ENCODE measurements at places on chromosomes 3 and 15. TPM values are rescaled to one million over a fixed set of nuclear protein-coding genes. Genes with fewer than 3 reads are reported as not detected.

DNA sequence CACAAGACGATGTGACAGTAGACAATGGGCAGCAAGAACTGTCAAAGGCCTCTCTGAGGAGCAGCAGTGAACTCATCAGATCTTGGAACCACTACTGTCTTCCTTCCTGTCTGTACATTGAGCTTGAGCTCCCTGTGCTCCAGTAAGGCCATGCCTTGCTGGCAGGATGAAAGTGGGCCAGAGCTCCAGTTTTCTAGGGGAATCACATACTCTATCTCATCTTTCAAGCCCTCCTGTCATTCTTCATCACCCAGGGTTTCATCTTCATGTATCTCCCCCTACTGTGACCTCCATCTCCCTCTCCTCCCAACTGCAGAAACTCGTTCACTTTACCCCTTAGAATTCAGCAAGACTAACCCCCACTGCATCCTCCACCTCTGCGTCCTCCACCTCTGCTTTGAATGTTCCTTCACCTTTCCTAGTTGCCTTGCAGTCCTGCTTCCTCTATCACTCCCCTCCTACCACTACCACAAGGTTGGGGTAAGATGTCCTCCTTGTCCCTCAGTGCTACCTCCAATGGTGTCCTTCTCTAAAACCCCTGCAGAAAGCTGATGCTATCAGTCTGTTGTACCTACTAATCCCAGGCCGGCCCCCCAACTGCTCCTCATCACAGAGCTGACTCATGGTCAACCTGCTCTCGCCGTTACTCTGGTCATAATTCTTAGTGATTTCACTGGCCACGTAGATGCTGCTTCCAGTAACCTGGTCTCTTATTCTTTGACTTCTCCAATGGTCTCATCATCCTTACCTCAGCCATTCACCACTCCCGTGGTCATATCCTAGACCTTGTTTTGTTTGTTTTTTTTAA is 22.3 kb downstream of the NKIRAS1 start:
- H3K27ac ChIP-seq = no peak overlapping the region
- no peak for DNase-seq
- H3K4me1 ChIP-seq = no peaks in the 10 kb centered on the region

DNA sequence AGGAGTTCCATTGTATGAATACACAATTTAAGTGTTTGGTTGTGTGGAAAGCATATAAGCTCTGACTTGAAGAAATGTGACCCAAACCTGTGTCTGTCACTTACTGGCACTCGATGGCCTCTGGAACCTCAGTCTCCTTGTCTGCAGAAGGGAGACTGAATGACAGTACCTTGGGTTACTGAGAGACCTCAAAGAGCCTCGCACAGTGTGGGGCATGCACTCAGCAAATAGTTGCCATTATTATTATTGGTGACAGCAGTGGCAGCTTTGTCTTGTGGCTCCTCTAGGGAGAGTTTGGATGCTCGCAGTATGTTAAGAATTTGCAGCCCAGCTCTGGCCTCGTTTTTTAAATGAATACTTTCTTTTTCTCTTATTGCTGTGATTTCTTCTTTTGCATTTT is 43.4 kb downstream of the EEFSEC start:
- H3K36me3 ChIP-seq = no peaks in the 10 kb centered on the region
- H3K27me3 ChIP-seq = no peaks in the 10 kb centered on the region
- H3K4me3 ChIP-seq = no peak overlapping the region

The SLC22A14 gene
- not detected for total RNA-seq

DNA sequence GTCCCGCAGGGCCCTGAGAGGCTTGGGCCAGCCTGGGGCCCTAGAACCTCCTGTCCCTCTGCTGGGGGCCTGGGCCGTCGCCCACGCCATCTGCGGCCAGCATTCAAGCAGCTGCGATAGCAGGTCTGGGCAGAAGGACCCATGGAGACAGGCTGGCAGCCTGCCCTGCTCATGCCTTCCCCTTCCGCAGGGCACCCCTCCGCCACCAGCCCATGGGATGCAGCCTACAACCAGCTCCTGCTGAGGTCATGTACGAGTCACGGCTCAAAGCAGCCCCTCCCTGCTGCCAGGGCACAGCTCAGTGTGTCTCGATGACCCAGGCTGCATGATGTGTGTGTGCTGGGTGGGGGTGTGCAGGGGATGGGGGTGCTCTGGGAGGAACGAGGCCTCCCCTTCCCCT is 27.8 kb downstream of the DUSP7 start:
- H3K27me3 ChIP-seq = no peaks in the 10 kb centered on the region
- H3K4me3 ChIP-seq = no peak overlapping the region
- no peaks in the 10 kb centered on the region for H3K36me3 ChIP-seq
- H3K4me1 ChIP-seq = peaks cover 13% of the 10 kb centered on the region
- H3K27ac ChIP-seq = no peak overlapping the region

The MRAS gene
- total RNA-seq = 57.8 TPM

GRCh38 chr3:58346368-58346767 is 13.7 kb downstream of the PXK start:
- no peaks in the 10 kb centered on the region for H3K36me3 ChIP-seq
- DNase-seq = no peak
- no peak overlapping the region for H3K27ac ChIP-seq

GRCh38 chr3:89565098-89565497 is 457.7 kb downstream of the EPHA3 start:
- H3K27me3 ChIP-seq = no peaks in the 10 kb centered on the region
- H3K36me3 ChIP-seq = no peaks in the 10 kb centered on the region
- no peak overlapping the region for H3K27ac ChIP-seq
- H3K4me3 ChIP-seq = no peak overlapping the region
- no peak for DNase-seq
